ENCODE measurements at places on chromosomes 4 and X. TPM values are rescaled to one million over a fixed set of nuclear protein-coding genes. Genes with fewer than 3 reads are reported as not detected.

Gene PROM1
- 1.6 TPM for total RNA-seq

Gene TTC29
- not detected for total RNA-seq

Gene CFAP299
- total RNA-seq: not detected

Gene NHSL2
- 0.26 TPM for total RNA-seq

Gene HS3ST1
- not detected for total RNA-seq
